OCI-LY7 (cell line): ENCODE measurements at places on chromosomes 16 and 17. TPM values are rescaled to one million over a fixed set of nuclear protein-coding genes. Genes with fewer than 3 reads are reported as not detected.

SHISA9 gene
- total RNA-seq, result not detected in 2 replicates

BAIAP3 gene
- total RNA-seq, result 2.4 and 3.2 TPM in 2 replicates

CTRB1 gene
- total RNA-seq, result not detected in 2 replicates

CES3 gene
- total RNA-seq, result 1.4 and 1.9 TPM in 2 replicates

HASPIN gene
- 66.2 and 71.3 TPM in 2 replicates for total RNA-seq

SAMD14 gene
- total RNA-seq, result 0.13 and 0.59 TPM in 2 replicates

DNA sequence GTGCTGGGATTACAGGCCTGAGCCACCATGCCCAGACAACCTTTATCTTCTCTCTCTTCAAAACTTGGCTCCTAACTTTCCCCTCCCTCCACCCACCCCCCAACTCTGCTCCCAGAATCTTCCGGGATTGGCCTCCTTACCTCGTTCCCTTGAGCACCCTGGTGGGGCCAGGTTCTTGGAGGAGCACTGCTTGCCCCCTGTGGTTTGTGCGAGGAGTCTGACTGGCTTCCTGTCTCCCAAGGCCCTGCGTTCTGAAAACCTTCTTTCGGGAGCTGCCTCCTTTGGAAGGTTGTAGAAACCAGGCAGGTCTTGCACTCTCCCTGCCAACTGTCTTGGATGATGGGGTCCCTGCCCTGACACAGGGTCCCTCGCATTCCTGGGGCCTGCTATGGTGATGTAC lies 19.8 kb downstream of the PLXDC1 start:
- DNase-seq, result no peak

- no peak for DNase-seq
These were observed 16.9 kb downstream of the HASPIN start for GRCh38 chr17:3740611-3741073.

DNA sequence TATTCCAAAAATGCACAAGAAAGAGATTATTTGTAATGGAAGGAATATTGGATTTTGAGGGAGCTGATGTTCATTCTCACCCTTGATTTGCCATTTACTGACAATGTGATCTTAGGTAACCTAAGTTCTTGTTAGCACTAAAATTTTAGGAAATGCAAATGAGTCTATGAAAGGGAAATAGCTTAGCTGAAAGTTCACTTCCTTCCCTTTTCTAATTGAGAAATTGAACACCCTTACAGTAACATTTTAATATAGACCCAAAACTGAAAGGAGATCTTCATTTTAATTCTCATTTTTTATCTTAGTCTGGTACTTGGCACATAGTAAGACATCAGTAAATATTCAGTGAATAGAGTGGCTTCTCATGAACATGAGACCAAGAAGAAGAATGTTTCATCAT lies 10.9 kb upstream of the WSB1 start:
- DNase-seq, result no peak

DNA sequence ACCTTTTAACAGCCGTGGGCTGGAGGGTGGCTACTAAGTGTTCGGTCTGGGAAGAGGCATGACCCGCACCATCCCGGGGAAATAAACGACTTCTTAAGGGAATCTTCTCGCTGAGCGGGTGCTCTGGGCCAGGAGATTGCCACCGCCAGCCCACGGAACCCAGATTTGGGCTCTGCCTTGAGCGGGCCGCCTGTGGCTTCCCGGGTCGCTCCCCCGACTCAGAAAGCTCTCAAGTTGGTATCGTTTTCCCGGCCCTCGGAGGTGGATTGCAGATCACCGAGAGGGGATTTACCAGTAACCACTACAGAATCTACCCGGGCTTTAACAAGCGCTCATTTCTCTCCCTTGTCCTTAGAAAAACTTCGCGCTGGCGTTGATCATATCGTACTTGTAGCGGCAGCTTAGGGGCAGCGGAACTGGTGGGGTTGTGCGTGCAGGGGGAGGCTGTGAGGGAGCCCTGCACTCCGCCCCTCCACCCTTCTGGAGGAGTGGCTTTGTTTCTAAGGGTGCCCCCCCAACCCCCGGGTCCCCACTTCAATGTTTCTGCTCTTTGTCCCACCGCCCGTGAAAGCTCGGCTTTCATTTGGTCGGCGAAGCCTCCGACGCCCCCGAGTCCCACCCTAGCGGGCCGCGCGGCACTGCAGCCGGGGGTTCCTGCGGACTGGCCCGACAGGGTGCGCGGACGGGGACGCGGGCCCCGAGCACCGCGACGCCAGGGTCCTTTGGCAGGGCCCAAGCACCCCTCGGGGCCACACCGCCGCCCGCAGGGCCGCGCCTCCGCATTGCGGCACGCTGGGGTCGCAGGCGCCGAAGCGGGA lies 3.6 kb upstream of the CBX4 start:
- no peak for DNase-seq
